ENCODE measurements at places on chromosomes 6 and 20.

GRCh38 chr20:51811042-51811355 is 8.7 kb upstream of the SALL4 start:
- no peak for DNase-seq

GRCh38 chr6:49457771-49458170 is 5.3 kb downstream of the MMUT start:
- DNase-seq, result no peak

GRCh38 chr6:16064671-16065072 is 64.2 kb upstream of the MYLIP start:
- no peak for DNase-seq

- peak; percentile 92 for DNase-seq
These were observed 45.7 kb downstream of the OR2B2 start for GRCh38 chr6:27866357-27867050.

DNA sequence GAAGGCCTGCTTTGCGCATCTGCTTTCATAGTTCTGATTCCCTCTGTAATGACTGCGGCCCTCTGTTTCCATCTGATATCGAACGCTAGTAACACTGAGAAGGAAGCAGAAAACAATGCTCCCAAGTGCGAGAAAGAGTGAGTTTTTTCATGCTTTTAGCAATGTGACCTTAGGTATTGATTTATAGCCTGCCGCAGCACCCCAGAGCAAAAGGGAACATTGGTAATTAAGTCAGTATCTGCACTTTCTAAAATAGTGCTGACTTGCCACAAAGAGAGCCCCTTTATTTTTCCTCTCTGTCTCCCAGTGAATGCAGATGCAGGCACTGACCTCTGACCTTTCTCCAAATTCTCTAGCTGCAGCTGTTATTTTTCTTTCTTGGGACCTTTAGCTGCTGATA is 129.8 kb downstream of the HDGFL1 start:
- peak; percentile 2 for DNase-seq

DNA sequence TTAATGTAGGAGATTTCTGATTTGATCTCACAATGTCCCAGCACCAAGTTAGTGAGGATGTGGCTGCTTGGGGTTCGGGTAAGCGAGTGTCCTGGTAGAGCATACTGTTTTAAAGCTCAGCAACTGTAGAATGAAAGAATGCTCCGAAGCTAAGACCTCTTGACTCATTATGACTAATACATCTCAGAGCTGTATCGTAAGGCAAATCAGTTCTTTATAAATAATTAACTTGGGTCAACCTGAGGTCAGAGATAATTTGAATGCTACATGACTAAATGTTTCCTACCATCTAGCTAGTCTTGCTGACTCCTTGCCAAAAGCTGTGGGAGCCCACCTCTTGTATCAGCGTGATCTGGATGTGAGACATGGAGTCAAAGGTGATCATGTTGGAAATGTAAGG is 128.8 kb upstream of the PDE7B start:
- DNase-seq, result no peak

GRCh38 chr6:161634916-161635315 is 361.1 kb upstream of the AGPAT4 start:
- DNase-seq, result no peak
